Progenitor cell of endocrine pancreas (in vitro differentiated cells): ENCODE measurements at places on chromosomes 7 and 10. TPM values are rescaled to one million over a fixed set of nuclear protein-coding genes. Genes with fewer than 3 reads are reported as not detected.

DNA sequence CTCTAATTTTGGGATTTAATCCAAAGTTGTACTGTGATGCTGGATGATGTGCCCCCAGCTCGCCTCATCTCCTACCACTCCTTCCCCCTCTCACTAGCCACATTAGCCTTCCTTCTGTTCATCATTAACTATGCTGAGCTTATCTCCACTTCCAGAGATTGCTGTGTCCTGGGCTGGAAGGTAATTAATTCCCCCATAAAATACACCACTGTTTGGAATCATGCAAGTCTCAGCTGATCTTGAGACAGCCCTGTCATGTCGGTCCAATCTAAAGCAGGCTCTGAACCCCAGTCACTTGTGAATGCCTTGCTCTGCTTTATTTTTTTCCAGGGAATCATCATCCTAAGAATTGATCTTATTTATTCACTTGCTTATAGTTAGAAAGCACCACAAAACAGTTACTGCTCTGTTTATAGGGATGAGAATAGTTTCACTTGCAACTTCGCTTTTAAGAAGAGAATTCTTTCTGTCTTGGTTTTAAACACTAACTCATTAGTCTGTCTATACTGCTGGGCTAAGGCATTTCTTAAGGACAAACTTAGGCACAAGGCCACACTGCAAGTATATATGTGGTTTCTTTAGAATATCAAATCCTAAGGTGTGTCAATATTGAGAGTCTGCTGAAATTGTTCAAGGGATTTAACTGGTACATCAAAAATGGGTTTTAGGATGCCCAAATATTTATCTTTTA, 341.1 kb upstream of the SEMA3A start:
- DNase-seq, result no peak

DNA sequence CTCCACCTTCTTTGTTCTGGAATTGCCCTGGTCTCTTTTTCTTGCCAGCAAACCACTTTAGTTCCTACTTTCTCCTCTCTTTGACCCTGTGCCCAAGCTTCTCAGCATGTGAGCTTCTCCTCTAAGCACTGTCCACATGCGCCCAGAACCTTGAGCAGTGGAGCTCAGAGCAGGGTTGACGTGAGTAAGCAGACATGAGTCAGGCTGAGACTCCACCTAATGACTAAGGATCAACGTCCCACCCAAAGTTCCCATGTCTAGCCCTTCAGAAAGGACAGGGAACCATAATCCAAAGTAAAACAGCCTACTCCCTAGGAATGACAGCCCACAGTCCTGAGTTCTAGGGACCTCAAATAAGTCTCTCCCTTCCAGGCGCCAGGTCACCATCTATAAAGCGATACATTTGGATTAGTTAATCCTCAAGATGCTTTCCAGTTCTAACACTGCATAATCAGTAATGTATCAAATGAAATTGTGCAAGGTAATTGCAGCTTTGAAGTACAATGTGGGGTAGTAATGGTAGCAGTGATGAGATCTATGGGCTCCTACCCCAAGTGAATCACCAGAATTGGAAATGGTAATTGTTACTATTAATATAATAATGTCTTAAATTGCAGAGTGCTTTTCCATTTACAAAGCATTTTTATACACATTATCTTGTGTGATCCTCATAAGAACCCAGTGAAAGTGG, 44.5 kb downstream of the KCNMA1 start:
- DNase-seq, result no peak

GRCh38 chr7:100835903-100836811, 8.8 kb upstream of the EPHB4 start:
- DNase-seq, result no peak

DNA sequence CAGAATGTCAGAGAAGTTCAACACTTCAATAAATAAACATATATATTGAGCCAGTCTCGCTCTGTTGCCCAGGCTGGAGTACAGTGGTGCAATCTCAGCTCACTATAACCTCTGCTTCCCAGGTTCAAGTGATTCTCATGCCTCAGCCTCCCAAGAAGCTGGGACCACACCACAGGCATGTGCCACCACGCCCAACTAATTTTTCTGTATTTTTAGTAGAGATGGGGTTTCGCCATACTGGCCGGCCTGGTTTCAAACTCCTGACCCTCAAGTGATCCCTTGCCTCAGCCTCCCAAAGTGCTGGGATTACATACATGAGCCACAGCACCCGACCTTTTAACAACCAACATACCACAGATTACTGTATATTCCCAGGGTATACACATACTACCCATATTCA, 134.2 kb downstream of the JMJD1C start:
- DNase-seq, result no peak

DNA sequence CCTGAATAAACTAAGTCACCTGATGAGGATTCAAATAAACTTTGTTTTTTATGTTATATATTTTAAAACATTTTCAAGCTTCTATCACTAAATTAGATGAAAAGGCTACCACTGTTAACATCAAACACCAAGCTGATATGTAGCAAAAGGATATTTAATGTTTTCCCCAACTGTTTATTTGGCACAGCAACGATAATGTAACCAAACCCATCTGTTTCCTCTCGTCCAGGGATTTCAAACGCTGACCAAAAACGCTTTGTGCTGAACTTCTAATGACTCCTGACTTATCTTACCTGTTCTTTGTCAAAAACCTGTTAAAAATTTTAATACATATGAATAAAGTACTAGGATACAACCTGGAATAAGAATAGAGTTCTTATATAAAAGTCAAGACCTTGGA, 30.5 kb downstream of the DCLRE1A start:
- no peak for DNase-seq

Gene SRRM3
- 2.5 and 3.3 TPM in 2 replicates for total RNA-seq

Gene GPR26
- not detected in 2 replicates for total RNA-seq
